NCI-H1105 (cell line): ENCODE measurements at places on chromosomes 13 and 19.

DNA sequence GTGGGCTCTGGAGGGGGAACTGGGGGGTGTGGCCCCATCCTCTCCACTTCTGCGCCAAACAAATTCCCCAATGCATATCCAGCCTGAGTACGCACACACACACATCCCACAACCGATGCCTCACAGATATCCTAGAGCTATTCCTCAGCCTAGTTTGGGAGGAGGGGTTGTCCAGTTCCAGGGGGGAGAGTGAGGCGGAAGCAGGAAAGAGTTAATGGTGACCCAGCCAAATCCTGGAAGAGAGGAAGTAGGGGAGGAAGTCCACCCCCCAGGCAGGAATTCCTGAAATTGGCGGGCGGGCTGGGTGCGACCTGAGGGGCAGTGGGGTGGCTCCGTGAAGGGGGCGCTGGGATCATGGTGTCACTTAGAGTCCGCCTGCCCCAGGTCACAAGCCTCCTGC is 897 bp downstream of the GPR4 start:
- DNase-seq: no peak

GRCh38 chr13:50998326-50998725 is 88.7 kb downstream of the RNASEH2B start:
- DNase-seq: no peak

GRCh38 chr19:32748497-32748896 is 28.9 kb downstream of the TDRD12 start:
- DNase-seq: no peak

DNA sequence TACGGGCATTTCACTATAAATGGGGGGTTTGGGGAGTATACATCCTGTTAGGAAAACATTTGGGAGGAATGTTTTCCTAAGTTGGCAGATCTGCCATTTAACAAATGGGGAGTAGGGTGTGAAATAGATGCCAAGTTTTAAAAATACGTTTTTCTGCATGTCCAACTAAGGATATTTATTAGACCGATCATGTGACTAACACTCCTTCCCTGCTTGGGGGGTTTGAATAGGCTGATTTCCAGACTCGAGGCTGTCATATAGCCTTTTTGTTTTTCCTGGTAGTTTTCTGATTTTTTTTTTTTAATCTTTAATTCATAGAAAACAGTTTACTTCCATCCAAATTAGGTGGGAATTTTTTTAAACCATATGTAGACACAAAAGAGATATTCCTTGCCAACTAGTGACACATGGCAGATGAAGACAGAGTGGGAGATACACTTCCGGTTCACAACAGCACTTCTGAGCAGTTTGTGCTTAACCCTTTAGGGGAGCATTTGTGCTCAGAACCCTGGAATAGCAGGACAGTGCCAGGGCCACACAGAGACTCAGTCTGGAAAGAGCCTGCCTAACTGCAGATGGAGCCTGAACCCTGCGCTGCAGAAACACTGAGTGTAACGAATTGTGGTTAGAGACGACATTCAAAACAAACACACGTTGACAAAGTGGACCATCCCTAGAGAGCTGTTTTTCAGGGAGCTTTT is 5.6 kb upstream of the GATAD2A start:
- no peak for DNase-seq

DNA sequence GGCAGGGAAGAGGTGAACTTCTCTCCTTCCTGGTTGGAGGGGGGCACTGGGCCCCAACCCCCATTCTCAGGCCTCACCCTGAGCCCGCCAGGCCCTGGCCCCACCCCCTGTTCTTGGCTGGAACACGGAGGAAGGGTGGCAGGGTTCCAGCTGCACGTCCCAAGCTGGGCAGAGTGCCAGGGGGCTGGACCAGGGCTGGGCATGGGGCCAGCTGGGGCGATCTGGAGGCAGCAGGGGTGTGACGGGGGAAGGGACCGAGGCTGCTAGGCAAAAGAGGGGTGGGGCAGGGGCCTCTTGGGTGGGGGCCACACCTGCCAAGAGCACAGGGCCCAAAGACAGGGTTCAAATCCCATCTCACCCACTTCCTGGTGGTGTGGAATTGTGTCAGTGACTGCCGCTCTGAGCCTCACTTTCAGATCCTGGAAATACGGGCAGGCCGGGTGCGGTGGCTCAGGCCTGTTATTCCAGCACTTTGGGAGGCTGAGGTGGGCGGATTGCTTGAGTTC is 2.2 kb downstream of the HIF3A start:
- peak; percentile 97 for DNase-seq

DNA sequence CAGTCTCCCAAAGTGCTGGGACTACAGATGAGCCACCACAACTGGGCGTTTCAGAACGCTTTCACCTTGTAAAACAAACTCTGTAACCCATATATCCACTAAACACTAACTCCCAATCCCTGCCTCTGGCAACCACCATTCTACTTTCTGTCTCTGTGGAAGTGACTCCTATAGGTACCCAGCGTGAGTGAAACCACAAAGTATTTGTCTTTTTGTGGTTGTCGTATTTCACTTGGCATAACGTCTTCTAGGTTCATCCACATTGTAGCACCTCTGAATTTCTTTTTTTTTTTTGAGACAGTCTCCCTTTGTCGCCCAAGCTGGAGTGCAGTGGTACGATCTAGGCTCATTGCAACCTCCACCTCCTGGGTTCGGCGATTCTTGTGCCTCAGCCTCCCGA is 44.8 kb downstream of the BRD4 start:
- DNase-seq: no peak

GRCh38 chr13:20099319-20099718 is 61.5 kb downstream of the GJA3 start:
- DNase-seq: no peak

GRCh38 chr19:3722443-3723109 is 14.4 kb downstream of the TJP3 start:
- DNase-seq: no peak

- no peak for DNase-seq
Observed at GRCh38 chr13:102316732-102317131, 85.1 kb downstream of the FGF14 start.

GRCh38 chr13:22235285-22235949 is 564.5 kb downstream of the FGF9 start:
- DNase-seq: no peak

DNA sequence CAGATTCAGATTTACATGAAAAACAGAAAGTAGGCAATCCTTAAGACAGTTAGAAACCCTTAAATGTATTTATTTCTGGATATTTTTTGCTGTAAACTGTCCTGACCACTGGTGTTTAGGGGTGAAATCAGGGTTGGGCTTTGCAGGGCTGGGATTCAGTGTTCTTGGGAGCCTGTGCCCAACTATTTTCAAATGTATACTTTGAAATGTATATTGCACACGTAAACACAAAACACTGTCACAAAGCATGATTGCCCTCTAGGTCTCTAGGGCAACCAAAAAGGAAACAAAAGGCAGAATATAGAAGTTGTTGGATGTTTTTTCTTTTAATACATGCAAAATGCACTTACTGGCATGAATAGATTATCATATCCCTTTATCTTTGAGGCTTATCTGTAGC is 1185.4 kb downstream of the DIAPH3 start:
- no peak for DNase-seq

DNA sequence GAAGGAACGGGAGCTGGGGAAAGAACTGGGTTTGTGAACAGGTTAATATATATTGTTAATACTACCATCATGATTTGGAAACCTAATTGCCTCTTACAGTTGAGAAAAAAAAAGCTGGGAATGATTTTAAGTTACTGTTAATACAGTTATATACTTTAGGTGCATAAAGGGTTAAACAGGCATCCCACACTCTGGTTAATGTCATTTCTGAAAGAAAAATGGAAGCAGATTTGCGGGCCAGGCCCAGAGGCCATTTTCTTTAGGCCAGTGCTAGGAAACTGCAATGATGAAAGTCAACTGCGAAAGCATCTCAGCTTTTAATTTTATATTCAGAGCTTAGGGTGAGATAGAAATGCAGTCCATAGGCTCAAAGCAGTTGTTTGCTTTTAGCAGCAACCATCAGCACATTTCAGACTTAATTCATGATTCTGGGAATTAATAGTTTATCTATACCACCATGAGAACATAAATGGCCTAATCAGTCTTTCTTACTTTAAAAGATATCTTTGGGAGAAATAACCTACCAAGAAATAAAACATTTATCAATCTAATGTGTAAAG is 592.8 kb downstream of the GPC6 start:
- DNase-seq: no peak

DNA sequence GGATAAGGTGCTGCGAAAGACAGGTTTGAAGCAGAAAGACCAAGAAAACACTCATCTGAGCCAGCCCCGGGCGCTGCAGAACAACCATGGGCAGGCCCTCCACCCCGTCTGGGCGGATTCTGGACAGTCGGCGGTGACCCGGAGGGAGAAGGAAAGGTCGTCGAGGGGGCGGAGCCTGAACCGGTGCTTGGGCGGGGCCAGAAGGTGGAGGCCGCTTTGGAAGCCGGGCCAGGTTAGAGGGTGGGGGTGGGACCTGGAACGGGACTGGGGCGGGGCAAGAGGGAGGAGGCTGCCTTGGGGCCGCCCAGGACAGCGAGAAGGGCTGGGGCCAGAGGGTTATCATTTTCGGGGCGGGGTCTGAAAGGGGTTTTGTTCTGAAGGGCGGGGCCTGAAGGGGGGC is 5.0 kb upstream of the ZNF765 start:
- DNase-seq: no peak

- no peak for DNase-seq
Observed at GRCh38 chr19:45117167-45117594, 24.2 kb downstream of the PPP1R37 start.

DNA sequence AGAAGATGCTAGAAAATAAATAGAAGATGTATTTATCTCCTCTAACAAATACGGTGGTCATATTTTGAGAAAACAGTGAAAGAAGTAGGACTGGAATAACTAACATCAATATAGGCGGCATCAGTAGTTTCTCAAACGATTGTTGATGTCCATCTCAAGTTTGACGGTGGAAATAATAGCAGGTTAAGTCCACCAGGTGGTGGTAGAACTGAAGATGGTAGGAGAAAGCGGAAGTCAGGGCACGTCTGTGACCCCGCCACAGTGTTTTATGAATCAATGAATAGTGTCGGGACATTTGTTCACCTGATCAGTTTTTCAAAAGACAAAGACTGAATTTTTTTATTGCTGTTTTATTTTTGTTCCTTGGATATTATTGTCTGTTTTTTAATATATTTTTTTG is 706.4 kb upstream of the SLC10A2 start:
- no peak for DNase-seq

DNA sequence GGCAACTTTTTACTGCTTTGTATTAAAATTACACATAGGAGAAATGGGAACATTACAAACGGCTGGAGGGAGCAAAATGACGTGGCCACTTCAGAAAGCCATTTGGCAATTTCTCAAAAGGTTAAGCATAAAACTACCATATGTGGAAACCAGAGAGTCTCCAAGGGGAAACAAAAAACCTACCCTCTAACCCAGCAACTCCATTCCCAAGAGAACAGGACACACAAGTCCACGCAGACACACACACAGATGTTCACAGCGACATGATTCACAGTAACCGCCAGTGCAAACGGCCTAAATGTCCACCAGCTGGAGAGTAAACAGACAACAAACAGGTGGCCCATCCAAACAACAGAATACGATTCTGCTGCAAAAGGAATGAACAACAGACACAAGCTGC is 37.2 kb downstream of the STK24 start:
- no peak for DNase-seq

DNA sequence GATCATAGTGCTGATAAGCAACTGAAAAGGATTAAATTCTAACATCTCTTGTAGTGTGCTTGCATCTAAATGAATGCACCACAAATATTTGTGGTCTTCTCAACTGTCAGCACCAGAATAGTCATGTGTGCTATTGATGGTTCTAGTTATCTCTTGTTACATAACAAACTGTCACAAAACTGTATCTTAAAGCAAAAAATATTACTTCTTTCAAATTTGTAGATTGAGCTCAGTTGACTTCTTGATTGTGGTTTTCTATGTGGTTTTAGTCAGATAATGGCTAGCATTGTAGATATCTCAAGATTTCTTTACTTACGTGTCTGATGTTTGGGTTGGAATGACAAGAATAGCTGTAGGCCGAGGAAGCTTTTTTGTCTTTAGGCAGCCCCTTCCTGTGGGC is 431.3 kb downstream of the SLITRK6 start:
- DNase-seq: no peak

- no peak for DNase-seq
Observed at GRCh38 chr19:1213391-1214286, 8.1 kb downstream of the STK11 start.

DNA sequence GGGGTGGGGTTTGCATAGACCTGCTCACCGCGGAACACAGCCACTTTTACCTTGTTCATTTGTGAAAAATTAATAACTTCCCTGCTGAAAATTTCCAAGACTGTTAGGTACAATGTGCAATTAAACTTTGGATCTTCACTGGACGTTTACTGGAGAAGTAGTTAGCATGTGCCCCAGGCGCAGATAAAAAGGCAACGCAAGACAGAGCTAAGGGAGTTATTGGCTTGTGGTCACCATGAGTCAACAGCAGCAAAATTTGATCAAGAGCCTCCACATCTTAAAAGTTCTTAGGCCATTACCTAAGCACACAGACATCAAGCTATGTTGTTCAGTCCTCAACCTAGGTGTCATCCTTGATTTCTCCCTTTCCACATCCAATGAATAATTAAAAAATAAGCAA is 257.0 kb downstream of the LHFPL6 start:
- DNase-seq: no peak

DNA sequence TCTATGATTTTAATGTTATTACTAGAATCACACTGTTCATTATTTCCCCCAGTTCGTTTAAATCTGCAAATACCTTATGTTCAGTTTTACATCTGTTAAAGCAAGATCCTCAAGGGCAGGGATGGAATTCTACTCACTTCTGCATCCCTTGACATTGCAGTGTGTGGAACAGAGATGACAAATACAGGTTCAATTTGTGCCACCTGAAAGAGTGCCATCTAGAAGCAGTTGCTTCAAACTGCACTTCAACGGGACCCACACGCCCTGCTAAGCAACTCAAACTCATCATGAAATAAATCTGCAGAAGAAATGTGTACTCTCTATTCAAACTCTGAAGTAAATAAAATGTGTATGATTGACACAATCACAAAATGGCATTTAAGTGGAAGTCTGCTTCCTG is 44.5 kb downstream of the RUBCNL start:
- DNase-seq: no peak

DNA sequence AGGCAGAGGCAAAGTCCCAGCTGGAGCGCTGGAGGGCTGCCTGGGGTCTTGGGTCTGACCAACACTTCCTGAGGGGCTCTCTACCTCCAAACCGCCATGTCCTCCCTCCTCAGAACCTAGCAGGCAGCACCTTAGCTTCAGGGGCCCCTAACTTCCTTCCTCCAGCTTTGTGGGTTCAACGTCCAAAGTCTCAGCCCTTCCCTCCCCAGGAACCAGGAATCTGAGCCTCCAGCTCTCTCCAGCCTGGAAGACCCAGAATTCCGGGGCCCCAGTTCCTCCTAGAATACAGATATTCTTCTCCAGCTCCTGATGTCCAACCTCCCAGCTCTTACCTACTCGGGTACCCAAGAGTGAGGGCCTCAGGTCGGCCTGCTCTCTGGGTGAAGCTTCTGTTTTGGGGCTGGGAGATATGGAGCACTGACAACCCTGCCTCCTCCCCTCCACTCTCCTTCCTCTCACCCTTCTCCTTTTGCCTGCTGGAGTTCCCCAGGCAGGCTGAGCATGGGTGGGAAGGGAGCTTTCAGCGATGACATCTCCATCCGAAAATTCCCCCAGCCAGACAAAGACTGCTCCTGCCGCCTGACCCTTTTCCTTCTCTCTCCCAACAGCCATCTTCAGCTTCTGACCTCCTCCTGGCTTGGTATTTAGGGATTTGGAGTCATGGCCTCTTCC is 3.5 kb downstream of the TMEM150B start:
- no peak for DNase-seq

- DNase-seq: no peak
Observed at GRCh38 chr13:98133946-98134345, 8.9 kb upstream of the FARP1 start.

GRCh38 chr13:110455444-110455843 is 106.1 kb downstream of the RAB20 start:
- no peak for DNase-seq
